ENCODE measurements at places on chromosomes 6 and 20. TPM values are rescaled to one million over a fixed set of nuclear protein-coding genes. Genes with fewer than 3 reads are reported as not detected.
A peak's percentile ranks its signal among the peaks of the same experiment; 100 is the strongest.

Gene PFDN6
- 54.9 TPM for total RNA-seq

DNA sequence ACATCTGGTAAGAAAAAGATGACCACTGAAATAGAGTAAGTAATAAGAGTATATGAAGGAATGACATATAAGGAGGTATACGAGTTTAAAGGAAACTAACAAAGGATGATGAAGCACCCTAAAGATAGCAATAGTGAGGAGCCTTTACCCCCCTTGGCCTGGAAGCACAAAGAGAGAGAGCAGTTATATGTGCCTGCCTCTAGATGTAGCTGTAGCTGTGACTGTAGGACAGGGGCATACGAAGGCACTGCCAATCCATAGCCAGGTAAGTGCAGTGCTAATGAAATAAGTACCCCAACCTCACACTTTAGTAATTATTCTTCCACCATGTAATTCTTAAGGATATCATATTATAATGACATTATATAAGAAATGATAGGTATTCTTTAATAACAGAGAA is 90.1 kb upstream of the FKBP1C start:
- DNase-seq: no peak

DNA sequence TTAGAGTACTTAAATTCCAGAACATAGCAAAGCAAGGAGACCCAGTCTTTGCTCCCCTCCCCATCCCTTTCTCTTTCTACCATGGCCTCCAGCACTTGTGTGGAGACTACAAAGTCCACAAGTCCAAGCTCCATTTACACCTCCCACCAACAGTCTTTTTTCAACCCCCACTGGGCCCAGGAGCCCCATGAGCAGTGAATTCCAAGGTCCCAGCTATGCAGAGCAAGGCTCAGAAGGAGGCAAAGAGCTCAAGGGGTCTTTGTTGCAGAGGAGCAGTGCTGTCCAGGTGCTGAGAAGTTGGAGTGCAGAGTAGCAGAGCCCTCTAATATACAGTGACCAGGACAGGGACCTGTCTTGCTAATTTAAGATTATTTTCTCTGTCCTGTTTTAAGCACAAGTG is 9.0 kb downstream of the PAK5 start:
- no peak for DNase-seq

Gene VWA7
- total RNA-seq: 2.7 TPM

Gene WFDC10B
- not detected for total RNA-seq

Gene FAM209B
- 0.55 TPM for total RNA-seq

GRCh38 chr6:162385980-162386379 is 341.6 kb downstream of the PRKN start:
- no peak for DNase-seq

Gene TBC1D22B
- total RNA-seq: 11.4 TPM

DNA sequence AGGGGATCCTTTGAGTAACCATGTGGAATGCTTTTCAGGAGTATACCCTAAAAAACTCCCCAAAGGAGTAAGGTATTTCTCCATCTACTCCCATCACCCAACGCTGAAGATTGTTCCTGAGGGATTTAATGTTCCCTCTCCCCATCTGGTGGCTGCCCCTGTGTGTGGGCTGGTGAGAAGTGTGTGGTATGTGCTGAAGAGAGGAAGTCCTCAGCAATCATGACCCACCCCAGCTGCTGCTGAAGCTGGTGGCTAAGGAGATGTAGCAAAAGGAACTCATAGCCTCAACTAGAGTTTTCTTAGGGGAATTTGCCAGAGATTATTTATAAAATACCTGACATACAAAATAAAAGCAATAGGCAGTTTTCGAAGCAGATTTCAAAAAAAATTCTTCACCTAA is 114.3 kb upstream of the JAG1 start:
- DNase-seq: no peak

DNA sequence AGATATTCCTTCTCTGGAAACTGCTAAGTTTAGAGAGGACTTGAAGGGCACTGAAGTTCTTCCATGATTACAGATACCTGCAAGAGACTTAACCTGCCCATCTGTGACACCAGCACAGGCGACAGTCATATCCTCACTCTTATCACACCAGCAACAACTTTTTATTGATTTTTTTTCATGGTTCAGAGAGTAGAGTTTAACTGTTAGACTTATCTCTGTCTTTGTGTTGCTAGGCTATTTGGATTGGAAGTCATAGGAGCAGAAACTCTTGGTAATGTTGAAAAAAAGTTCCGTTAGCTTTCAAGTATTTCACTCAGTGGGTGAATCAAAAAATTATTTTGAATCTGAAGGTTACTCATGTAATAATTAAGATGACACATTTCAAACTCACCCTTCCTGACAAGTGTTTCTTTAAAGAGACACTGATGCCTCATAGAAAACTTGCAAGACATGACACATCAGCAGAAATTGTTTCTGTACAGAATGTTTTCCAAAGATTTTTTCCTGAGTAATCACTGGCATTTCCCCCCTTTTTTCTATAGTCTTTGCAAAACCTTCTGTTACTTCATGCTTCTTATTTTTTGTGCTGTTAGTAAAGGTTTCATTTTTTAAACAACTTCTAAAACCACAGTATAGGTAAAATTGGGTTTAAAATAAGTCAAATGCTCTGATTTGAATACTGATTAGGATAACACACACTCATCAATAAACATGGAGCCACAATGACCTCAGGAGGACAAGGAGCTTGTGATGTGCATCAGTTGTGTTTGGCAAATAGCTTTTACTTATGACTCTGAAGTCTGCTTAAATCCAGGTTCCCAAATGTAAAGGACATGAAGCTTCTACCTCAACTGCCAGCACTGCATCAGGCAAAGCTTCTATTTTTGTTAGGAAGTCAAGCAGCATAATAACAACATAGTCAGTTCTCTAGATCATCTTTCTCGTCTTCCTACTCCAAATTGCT is 252.9 kb upstream of the MAN1A1 start:
- DNase-seq: no peak

Gene REM1
- total RNA-seq: not detected

- no peak for DNase-seq
Observed at GRCh38 chr20:23127506-23128279, 41.6 kb upstream of the CD93 start.

DNA sequence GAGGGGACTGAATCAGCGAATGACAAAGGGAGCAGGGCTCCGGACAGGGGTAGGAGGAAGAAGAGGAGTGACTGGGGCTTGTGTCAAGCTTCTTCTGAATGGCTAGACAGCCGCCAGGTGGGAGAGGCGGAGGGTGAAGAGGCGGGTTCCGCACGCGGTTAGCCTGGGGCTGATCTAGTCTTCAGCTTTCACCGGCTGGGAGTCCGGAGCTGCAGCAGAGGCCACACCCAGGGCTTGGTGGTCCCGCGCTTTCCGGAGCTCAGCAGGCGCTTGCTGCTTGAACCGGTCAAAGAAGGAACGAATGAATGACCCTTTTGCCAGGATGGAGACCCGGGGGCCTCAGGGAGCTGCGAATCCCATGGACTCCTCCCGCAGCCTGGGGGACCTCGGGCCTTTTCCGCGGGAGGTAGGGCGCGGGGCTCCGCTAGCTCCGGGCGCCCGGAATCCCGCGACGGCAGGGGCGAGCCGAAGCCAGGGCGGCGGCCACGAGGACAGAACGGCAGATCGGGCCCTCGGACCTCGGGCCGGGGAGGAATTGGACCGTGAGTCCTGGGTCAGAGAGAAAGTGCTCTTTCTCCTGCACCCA is at the start of gene C6orf141:
TSS of gene C6orf141 (plus strand) at position 177 of the 586 bp plus-strand sequence. CDS start at position 302, 125 bp downstream.
- DNase-seq: peak; percentile 30

- no peak for DNase-seq
Observed at GRCh38 chr20:50267041-50267865, 76.6 kb downstream of the CEBPB start.

DNA sequence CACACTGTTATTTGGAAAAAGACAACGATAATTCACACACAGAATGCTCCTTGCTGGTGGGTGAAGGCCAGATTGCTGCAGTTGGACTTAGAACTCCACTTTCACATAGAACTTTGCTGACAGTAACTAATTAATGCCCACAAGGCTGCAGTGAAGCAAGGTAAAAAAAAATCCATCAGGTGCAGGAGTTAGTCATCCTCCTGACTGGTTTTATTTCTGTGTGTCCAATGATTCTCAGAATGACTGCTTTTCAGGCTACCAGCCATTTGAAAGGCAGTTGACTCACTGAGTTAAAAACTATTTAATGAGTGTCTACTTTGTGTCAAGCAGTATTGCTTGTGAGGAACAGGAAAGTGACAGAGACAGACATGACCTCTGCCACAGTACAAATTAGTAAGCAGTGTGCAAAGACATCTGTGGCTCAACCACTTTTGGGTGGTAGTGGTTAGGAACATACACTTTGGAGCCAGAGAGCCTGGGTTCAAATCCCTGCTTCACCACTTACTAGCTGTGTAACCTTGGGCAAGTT is 41.9 kb downstream of the ELOVL5 start:
- no peak for DNase-seq

Gene OPRL1
- 0.96 TPM for total RNA-seq

DNA sequence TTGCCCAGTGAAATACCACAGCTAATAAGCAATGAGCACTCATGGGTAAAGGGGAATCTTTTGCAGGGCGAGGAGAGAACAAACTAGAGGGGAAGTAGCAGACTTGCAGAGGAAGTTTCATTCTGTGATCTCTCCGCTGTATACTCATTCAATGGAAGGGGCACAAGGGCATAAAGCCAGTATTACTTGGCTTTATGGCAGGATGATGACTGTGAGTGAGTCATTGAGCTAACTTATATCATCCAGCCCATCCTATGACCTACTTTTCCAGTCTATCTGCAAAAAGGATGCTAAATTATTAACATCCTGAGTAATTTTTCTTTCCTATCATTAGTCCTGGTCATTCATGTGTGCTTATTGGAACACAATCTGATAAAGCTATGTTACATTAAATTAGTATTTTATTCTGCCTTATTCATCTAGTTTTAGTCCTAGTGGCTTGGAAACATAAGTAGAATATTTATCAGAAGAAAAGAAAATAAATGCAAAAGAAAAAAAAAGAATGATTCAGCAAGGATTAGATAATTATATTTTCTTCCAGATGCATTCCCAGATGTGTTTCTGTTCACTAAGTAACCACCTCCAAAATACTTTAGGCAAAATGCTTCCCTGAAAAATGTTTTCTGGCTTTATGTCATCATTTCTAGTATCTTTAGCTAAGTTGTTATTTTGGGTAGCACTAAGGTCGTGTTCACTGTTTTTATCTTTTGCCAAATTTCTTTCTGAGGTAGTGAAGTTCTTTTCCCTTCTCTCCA is 471.7 kb downstream of the CDKAL1 start:
- DNase-seq: no peak

Gene FAM184A
- 7.6 TPM for total RNA-seq

GRCh38 chr6:29870104-29870503 is 42.5 kb downstream of the HLA-G start:
- DNase-seq: no peak

Gene NRSN1
- total RNA-seq: 0.54 TPM

DNA sequence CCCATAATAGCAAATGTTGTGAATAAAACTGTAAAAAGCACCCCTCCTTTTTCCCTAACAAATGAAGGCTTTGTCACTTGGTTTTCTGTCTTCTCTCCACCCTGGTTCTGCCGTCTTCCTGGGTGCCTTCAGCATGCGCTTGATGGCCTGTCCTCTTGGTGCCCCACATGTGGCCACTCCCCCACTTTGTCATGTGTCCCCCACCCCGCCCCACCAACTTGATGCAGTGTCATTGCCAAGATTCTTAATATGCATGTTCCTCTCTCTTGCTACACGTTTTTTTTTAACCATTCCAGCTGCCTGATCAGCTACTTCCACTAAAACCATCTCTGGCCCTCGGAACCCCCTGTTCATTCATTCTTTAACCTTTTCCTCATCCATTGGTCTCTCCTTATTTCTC is 340.3 kb downstream of the QKI start:
- DNase-seq: no peak
